ENCODE measurements at places on chromosomes 7 and 10.

DNA sequence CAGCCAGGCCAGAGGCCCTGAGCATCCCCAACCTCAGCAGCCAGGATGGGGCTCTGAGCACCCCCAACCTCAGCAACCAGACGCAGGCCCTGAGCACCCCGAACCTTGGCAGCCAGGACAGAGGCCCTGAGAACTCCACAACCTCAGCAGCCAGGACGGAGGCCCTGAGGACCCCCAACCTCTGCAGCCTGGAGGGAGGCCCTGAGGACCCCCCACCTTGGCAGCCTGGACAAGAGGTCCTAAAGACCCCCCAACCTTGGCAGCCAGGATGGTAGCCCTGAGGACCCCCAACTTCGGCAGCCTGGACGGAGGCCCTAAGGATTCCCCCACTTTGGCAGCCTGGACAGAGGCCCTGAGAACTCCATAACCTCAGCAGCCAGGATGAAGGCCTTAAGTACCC, 17.0 kb downstream of the RRP12 start:
- DNase-seq, result no peak

GRCh38 chr7:11478426-11478825, 353.6 kb downstream of the THSD7A start:
- DNase-seq, result no peak

GRCh38 chr10:58531084-58531695, 18.5 kb downstream of the BICC1 start:
- peak; percentile 47 for DNase-seq

GRCh38 chr10:44016589-44017482, 368.1 kb downstream of the CXCL12 start:
- no peak for DNase-seq

GRCh38 chr7:27138985-27139333, 4.5 kb downstream of the HOXA5 start:
- DNase-seq, result no peak

DNA sequence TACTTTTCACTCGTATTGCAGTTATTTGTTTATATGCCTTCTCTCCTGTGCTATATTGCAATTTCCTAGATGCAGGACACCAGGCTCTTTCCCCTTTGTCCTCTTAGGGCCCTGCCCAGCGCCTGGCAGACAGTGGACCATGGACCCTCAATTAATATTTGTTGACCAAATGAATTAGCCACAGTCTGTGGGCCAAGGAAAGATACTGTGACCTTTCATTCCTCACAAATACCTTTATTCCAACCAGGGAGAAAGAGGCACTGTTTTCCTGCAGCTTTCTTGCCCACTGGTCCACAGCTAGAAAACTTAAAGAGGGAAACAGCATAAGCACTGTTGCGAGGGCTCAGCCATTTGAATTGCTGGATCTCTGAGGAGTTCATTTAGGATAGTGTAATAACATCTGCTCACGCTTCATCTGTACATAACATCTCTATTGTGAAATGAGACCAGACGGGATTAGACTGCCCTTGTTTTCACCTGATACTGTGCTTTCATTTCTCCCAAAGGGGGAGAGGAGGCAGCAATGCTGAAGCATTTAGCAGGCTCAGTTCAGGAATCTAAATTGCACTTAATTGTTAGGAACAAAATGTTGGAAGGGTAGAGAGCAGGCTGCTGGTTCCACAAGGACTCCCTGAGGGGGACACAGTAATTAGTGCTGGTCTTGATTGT, 46.7 kb downstream of the TNS3 start:
- DNase-seq, result no peak

DNA sequence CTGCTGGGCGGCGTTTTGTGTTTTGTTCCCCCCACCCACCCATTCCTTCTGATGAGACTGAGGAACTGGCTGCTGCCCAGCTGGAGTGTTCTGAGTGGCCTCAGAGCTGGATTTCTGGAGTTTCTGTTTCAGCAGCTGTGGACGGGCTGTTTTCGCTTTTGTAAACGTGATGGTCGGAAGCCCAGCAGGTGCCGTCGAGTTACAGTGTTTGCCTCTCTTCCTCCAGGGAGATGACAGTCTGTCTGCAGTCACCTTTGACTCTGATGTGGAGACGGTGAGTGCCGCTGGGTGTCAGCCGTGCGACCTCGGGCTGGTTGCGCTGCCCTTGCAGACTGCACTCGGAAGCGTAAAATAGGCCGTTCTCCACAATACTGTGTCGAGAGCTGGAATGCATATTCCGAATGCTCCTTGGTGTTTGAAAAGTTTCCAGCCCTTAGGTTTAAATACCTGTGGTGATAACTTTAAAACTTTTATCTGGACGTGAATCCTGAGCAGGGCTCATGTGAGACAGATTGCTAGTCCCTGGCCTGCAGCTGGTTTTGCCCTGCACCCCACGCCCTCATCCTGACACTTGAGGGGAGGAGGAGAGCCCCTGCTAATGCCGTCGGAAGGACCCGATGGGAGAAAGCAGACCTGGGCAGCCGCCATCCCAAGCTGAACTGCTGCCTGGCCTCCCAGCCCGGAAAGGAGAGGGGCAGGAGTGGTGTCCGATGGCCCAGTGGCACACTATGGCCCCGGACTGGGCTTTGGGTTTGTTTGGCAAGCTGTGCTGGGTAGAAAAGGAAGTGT, 8.3 kb downstream of the IQCE start:
- DNase-seq, result peak; percentile 30

DNA sequence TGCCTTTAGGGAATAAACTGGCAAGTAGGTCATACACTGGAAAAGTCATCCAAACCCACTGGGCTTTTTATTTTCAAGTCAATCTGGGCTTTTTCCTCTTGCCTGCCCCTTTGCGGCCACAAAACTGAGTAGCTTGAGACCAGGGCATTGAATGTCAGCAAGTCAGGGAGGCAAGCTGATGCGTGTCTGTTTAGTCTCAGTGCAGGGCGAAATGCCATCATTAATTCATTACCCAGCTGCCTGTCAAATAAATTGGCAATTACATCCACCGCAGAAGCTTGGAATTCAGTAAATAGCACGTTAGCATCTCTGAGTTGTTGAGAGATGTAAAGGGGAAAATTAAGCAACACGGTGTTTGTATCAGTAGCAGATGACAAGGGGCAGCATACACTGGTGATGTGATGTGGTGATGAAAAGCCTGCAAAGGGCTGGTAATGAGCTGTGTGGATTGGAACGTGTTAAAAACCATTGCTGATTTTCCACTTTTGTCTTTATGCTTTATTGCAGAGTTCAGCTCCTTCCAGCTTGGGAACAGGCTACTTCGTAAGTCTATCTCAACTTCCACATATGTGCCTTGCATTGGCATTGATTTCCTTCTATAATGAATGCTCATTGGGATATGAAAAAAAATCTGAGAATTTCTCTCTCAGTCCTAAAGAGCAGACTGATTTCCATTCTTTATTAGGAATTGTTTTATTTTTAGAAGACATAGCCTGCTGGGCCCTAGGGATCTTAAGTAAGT, 535.9 kb downstream of the AUTS2 start:
- DNase-seq, result no peak

GRCh38 chr10:122127943-122128342, 139.0 kb downstream of the TACC2 start:
- no peak for DNase-seq

DNA sequence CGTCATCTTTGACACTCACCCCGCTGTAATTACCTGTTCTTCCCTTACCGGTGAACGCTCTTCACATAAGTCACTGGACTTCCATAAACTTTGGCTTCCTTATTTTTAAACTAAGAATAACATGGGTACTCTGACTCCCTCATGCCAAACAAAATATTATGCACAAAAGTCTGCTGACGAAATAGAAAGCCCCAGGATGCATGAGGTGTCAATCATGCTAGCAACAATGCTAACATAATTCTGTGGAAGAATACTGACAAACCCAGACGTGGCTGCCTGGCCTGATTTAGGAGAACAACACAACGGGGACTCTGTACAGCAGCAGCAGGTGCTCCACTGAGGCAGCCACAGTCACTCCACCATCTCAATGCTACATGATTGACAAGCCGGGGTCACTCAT, 137.5 kb downstream of the CCDC71L start:
- no peak for DNase-seq

GRCh38 chr10:21495002-21495751, 30.3 kb downstream of the SKIDA1 start:
- DNase-seq, result no peak

- peak; percentile 62 for DNase-seq
Observed at GRCh38 chr10:132446661-132447445, 49.9 kb downstream of the PWWP2B start.

GRCh38 chr10:12228851-12229250, 32.9 kb downstream of the CDC123 start:
- no peak for DNase-seq

- no peak for DNase-seq
Observed at GRCh38 chr10:75234683-75235374, 928 bp downstream of the COMTD1 start.

- DNase-seq, result peak; percentile 61
Observed at GRCh38 chr10:48523820-48524758, 80.8 kb downstream of the ARHGAP22 start.

GRCh38 chr7:117127585-117128168, 174.4 kb downstream of the ST7 start:
- DNase-seq, result no peak

DNA sequence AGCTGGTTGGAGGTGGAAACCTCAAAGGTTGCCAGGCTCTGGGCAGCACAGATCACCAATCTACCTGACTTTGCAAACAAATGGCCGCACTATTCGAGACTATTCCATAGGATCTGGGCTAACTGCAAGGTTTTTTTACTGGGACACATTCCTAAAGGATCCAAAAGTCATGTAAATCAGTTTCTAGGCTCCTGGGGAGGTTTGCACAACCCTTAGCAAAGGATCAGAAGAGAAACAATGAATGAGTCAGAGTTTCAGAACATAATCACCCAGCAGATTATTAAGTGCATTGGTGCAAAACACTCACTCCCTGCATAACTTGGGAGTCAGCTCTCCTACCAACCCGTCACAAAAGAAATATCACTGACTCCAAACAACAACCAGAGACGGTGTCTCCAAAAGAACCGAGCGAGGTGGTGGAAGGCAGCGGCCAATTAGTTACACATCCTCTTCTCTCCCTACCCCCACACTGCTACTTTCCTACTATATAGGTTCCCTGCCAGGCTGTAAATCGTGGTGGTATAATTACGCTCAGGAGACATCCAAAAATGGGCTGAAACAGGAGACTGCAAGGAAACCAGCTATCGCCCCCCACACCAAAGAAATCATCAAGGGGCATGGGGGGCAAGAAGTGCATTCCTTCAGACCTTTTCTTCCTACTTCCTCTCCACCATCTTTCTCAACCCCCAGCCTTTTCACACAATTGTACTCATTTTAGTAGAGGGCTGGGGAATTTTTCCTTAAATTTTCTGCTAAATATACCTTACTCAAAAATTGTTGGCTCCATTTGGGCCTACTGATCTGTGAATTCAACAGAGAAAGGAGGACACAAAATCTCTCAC, 3.2 kb downstream of the UBE2H start:
- peak; percentile 72 for DNase-seq

DNA sequence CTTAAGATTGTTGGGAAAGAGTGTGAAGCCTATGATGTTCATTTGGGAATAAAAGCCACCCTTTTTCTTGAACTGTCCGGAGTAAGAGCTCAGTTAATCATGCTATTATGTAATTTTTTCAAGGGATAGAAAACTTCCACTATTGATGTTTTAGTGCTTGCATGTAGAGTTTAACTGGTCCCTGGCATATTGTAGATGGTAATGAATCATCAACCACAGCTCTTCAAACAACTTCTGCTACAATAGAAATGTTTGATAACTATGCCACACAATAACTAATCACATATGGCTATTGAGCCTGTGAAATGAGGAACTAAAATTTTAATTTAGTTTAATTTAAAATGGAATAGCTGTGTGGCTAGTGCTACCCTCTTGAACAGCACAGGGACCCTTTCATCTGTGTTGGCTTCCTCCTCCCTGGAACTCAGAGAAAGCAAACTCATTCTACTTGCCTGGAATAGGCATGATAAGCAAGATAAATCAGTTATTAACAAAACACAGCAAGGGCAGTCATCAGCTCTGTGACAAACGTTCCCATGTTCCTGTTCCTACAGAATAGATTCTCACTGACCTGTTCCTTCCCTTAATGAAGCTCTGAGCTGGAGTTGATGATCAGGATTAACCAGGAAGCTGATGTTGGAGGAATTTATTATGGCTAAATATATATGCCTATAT, 4.9 kb upstream of the SRI start:
- peak; percentile 20 for DNase-seq
